GM04503 (cell line): ENCODE measurements at places on chromosomes 2 and 18.

GRCh38 chr2:65018141-65018582 lies 29.0 kb downstream of the SLC1A4 start:
- no peak for DNase-seq

GRCh38 chr2:6800553-6800952 lies 65.2 kb downstream of the CMPK2 start:
- no peak for DNase-seq

GRCh38 chr2:152421521-152422370 lies 86.8 kb downstream of the FMNL2 start:
- peak; percentile 88 for DNase-seq

DNA sequence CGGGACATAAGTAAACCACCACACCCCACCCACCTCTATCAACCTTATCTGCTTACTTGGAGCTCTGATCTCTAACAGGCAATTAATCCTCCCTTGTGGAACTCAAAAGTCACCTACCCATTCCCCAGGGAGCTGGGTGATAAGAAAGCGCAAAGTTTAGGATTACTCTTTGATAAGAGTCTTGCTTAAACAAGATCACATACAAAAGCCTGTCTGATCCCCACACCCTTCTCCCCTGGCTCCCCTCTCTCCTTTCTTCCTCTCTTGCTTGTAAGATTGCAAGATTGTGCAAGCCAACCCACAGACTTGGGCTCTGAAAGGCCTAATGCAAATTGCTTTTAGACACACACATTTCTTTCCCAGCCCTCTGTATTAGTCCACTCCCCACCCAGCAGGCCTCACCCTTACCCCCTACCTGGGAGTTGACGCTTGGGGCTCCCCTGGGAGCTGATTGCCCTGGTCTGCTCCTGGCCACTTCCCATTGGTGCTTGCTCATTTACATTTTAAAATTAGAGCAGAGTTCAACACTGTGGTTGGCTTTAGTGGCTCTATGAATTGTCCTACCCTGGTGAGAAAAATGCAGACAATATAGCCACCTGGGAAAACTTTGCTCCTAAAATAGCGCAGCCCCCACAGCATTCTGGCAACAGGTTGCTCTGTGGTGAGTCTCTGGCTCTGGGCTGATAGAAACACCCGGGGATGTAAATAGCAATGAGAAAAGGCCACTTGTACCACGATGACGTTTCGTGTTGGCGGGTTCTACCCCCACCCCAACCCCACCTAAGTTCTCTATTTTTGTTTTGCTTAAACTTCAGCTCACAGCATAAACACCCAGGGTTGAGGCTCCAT lies 92.8 kb upstream of the MSH2 start:
- DNase-seq = no peak

DNA sequence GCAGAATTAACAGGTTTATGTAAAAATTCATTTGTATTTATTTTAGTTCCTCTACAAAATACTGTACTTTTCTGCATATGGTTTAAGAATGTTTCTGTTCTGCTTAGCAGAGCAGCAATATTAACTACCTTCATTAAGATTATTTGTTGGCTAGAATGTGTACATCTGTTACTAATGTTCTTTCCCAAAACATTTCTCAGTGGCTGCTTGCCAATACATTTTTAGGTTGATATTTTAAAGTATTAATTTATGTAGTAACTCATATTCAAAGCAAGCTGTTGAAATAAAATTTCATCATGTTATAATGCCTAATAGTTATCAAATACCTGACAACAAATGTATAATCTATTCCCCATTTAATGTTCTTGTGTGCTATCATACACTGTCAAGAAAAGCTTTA lies 40.3 kb downstream of the PRKD3 start:
- DNase-seq = no peak

DNA sequence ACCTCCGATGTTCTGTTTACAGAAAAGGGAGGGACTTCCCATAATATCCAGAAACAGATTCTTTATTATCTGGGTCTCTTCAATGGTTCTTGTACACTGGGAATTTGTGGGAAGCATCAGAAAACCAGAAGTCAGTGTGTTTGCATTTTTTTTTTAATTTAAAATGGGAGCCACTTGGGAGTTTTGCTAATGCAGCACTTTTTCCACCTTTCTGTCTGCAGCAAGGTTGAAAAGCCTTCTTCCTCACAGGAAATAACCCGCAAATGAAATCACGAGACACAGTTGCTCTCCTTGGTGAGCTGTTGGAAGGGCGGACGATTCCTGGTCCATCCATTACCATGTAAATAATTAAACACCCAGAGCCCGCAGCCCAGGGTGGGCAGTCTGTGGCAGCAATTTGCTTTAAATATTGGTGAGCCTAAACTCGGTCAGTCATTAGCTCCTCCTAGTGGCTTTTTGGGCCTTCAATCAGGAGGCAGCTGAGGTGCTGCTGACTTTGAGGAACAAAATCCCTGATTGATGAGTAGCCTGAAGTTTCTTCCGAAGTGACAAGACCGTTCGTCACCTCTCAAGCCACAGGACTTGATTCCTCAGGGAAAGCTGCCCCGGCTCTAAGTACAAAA lies 471.5 kb downstream of the EPHA4 start:
- no peak for DNase-seq

- DNase-seq = no peak
Measured at GRCh38 chr2:52597346-52597745, 1170.3 kb upstream of the CHAC2 start.

GRCh38 chr2:23378496-23378895 lies 6.5 kb upstream of the KLHL29 start:
- DNase-seq = no peak

DNA sequence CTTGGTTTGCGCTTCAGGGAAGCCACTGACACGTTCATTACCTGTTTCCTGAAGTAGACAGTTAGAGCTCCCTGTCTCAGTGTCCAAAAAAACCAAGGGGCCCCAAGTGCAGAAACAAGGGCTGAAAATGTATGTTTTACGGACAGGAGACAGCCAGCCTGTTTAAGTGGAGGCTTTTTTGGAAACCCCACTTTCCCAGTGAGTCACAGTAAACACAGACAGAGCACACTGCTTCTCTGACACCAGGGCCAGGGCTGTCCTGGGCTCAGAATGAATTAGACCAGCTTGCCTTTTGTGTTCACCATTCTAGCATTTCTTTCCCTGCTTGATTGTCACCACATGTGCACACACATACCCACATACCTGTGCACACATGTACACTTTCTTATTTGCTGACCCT lies 128.6 kb downstream of the SH3RF3 start:
- no peak for DNase-seq

GRCh38 chr18:30676053-30676480 lies 366.5 kb downstream of the DSC3 start:
- no peak for DNase-seq

- no peak for DNase-seq
Measured at GRCh38 chr2:73594251-73594650, 48.0 kb downstream of the NAT8 start.

DNA sequence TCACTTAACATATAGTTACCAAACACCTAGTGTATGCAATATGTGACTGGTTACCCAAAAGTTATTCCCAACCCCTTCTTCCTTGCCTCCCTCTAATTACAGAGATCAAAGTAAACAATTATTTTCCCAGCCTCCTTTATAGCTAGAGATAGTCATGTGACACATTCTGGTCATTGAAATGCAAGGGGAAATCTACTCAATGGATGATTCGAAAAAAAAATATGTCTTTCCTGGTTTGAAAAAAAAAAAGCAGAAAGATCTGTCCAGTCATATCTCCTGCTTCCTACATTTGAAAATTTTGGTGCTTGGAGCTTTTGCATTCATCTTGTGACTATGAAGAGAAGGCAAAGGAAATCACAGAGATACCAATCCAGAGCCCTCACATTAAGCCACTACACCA lies 27.6 kb upstream of the UGP2 start:
- no peak for DNase-seq

- no peak for DNase-seq
Measured at GRCh38 chr2:237692601-237693290, 65.4 kb downstream of the LRRFIP1 start.

DNA sequence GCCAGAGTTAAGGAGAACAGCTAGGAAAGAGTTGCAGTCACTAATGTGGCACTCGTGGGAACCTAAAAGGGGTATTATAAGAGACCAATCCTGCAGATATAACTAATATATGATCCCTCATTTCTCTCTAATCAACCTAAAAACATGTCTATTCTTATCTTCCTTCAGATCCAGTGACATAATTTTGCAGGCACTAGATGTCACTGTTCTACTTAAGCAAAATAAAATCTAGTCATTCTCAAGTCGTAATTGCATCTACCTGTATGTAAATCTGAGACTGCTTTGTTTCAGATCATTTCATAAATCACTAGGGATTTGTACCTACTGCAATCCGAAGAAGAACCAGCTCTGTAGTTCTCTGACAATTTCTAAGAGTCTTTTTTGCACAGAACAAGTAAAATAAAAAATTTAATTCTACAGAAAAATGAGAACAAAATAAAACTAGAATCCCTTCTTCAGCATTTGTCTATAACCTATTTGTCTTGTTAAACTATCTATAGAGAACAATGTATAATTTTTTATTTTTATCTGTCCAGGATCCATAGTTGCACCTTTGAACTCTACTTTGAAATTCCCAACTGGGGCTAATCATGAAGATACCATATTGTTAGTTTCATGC lies 56.5 kb upstream of the ERBB4 start:
- DNase-seq = no peak

DNA sequence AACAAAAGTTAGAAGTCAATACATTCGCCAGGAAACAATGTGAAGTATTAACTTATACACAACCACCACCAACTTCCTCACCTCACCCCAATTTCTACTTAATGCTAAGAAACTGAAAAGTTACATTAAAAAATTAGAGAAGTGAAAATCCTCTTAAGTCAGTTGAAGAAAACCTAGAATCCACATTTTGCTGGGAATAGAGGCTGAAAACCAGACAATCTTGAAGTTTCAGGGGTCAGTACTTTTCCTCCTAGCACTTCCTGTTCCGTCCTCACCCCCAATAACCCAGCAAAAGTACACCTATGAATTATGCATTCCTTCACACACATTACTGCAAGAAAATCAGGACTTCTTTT lies 6.3 kb downstream of the YES1 start:
- DNase-seq = no peak

GRCh38 chr2:133685636-133686215 lies 117.5 kb upstream of the NCKAP5 start:
- no peak for DNase-seq

- no peak for DNase-seq
Measured at GRCh38 chr18:52971097-52971496, 631.1 kb downstream of the DCC start.

DNA sequence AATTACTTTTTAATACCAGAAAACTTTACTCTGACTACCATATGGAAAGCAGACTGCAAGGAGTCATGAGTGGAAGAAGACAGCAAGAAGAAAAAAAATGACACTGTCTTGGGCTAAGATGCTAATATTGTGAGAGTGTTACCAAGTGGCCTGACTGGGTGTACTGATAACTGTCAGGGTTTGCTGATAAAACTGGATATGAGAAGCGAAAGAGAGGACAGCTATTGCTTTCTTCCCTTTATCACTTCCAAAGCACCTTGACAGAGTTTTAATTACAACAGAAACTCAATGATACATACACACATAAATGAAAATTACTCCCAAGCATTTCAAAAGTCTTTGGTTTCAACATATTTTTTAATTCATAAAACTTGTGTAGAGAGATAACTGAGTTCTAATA lies 368.5 kb downstream of the ZEB2 start:
- DNase-seq = no peak

- peak; percentile 83 for DNase-seq
Measured at GRCh38 chr2:171595896-171596295, 73.6 kb downstream of the CYBRD1 start.

GRCh38 chr2:11748861-11749645 lies 2.6 kb downstream of the LPIN1 start:
- no peak for DNase-seq

GRCh38 chr18:46601141-46601805 lies 55.7 kb downstream of the LOXHD1 start:
- DNase-seq = no peak
